ENCODE measurements at places on chromosomes 5 and 9.

- DNase-seq: no peak
Observed at GRCh38 chr5:151284392-151284967, 19.1 kb downstream of the SLC36A3 start.

GRCh38 chr5:169150108-169150507 lies 150.8 kb downstream of the SLIT3 start:
- DNase-seq: no peak

- DNase-seq: no peak
Observed at GRCh38 chr9:78585909-78586308, 289.0 kb downstream of the PSAT1 start.

- DNase-seq: no peak
Observed at GRCh38 chr9:89236955-89237573, 58.4 kb upstream of the SHC3 start.
